ENCODE measurements at places on chromosomes 4 and X.
A peak's percentile ranks its signal among the peaks of the same experiment; 100 is the strongest.

- peak; percentile 50 for DNase-seq
Observed at GRCh38 chr4:25113915-25114904, 46.0 kb downstream of the SEPSECS start.

GRCh38 chr4:102341201-102341600 lies 4.1 kb downstream of the SLC39A8 start:
- no peak for DNase-seq

- DNase-seq: no peak
Observed at GRCh38 chrX:133215017-133215416, 3.1 kb downstream of the TFDP3 start.

- no peak for DNase-seq
Observed at GRCh38 chr4:101421386-101421785, 74.1 kb upstream of the PPP3CA start.

- peak; percentile 31 for DNase-seq
Observed at GRCh38 chr4:119657111-119657611, 28.6 kb upstream of the PDE5A start.

DNA sequence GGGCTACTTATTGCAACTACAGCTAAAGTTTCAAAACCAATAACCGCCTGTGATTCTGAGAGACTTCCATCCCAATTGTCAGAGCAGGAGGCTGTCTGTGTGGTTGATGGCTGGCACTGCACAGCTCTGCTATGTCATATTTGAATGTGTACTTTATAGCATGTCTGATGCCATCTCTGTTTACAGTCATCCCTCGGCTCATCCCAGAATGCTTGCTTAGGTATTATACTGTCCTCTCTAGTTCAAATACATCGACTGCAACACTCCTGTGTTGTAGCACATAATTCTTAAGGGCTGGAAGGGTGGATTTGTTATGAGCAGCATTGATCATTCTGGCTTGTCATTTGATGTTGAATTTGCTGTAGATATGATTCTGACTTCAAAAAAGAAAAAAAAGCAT lies 1617.5 kb upstream of the TENM3 start:
- DNase-seq: no peak

- no peak for DNase-seq
Observed at GRCh38 chr4:172153719-172154118, 340.5 kb downstream of the GALNTL6 start.

DNA sequence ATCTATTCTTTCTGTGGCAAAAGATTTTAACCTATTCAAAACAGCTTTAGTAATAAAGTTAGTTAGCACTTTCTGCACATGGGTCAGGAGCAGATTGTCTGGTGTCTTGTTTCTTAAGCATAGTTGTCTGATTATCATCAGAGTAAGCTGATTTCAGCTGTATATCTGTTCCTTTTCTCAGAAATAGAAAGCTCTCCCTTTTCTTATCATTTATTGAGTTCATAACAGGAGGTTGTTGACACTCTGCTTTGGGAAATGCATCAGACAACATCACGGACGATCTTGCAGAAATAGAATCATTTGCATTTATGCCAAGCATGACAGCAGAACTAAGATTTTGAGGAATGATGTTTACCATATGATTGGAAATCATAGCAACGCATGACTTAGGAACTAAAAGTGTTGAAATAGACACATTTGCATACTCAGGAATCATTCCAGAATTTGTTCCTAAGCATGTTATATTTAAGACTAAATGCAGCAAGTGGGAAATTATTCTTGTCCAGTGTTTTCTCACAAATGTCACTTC lies 66.7 kb downstream of the RBMX2 start:
- DNase-seq: no peak

DNA sequence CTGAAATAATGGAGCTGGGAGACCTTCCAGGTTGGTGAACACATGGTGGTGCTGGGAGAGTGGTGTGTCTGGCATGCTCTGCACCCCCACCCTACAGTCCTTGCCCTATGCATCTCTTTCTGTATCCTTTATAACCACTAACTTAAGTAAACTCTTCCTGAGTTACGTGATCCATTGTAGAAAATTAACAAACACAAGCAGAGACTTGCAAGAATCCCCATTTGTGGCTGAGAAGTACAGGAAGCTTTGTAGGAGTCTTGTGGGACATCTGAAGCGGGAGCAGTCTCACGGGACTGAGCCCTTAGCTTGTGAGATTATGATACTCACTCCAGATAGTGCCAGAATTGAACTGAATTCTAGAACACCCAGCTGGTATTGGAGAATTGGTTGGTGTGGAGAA lies 14.3 kb upstream of the FAM13A start:
- DNase-seq: no peak

GRCh38 chr4:56930638-56931037 lies 22.9 kb downstream of the REST start:
- DNase-seq: no peak

GRCh38 chrX:57528670-57529255 lies 63.0 kb upstream of the ZXDB start:
- DNase-seq: no peak

DNA sequence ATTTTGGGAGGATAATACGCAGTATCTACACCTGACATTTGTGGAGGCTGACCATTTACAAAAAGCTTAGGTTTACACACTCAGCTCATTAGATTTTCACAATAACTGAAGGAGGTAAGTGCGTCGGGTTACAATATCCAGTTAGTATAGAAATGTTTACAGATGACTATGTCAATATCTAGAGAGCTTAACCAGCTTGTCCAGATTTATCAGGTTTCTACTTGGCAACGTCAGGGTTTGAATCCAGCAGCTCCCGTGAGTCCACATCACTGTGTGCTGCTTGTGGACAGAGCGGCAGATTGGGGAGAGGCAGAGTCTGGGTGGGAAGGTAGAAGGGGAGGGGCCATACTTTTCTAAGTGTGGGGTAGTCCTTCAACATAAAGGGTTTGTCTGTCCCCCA lies 28.3 kb downstream of the ARHGAP10 start:
- DNase-seq: no peak

DNA sequence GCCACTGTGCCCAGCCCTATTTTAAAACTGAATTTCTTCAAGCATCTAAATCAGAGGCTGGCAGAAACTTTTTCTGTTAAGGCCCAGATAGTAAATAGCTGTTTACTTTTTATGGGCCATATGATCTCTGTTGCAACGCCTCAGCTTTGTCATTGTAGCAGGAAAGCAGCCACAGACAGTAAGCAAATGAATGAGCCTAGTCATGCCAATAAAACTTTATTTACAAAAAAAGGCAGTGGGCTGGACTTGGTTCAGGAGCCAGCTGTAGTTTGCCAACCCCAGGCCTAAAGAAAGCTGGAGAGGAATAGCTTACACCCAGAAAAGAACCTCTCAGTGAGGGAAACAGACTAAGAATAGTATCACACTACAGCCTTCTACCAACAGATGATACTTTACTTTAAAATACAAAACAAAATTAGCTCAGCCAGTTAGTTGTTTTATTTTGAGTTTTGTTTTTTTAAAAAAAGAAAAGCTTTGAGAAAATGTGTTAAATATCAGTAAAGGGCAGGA lies 25.5 kb downstream of the CHST7 start:
- DNase-seq: no peak

- DNase-seq: no peak
Observed at GRCh38 chr4:40916880-40917279, 167.1 kb downstream of the NSUN7 start.

DNA sequence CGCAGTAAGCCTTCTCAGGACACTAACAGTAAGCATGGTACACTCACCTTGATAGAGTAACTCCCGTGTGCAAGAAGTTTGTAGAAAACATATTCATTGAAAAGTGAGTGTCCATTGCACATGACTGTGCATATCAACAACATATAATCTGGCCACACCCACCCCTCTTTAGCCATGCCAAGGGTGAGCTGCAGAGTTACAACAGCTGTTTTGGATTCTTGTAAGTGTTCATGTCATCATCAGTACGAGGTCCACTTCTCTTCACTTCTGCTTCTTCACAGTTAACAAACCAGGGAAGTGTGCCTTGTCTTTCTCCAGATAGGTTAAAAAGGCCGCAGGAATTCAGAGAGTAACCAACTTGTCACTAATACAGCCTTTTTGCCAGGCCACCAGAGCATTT lies 116.6 kb downstream of the IRF2 start:
- no peak for DNase-seq

GRCh38 chr4:74044677-74045076 lies 6.2 kb upstream of the CXCL3 start:
- DNase-seq: no peak

DNA sequence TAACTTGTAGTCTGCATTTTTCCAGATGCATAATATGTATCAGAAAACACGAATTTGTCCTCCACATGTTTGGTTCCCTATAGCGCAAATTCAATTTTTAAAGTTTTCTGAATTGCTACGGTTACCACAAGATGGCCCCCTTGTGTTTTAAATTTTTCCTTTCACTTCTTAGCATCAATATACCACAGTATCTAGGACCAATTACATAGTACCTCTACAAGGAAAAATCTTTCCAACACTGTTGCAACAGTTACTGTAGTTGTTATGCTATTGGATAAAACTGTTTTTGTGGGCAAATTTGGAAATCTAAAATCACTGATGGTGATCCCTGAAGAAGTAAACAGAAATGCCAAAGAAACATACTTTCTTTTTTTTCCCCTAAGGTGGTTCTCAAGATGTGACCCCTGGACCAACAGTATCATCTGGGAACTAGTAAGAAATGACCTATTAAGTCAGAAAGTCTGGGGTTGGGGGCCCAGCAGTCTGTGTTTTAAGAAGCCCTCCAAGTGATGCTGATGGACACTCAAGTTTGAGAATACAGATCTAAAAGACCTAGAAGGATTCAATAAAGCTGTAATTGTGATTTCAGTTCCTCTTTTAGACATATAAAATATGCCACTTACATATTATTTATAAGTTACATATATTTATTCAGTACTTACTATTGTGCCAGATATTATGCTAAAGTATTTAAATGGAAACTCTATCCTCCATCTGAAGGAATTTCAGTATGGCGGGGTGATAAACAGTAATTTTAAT lies 3.1 kb downstream of the ZGRF1 start:
- DNase-seq: no peak

GRCh38 chrX:139828033-139828432 lies 104.8 kb downstream of the ATP11C start:
- DNase-seq: no peak

- DNase-seq: no peak
Observed at GRCh38 chr4:95409750-95410149, 139.0 kb downstream of the UNC5C start.

GRCh38 chrX:153763298-153763932 lies 634 bp upstream of the PLXNB3 start:
- DNase-seq: no peak

DNA sequence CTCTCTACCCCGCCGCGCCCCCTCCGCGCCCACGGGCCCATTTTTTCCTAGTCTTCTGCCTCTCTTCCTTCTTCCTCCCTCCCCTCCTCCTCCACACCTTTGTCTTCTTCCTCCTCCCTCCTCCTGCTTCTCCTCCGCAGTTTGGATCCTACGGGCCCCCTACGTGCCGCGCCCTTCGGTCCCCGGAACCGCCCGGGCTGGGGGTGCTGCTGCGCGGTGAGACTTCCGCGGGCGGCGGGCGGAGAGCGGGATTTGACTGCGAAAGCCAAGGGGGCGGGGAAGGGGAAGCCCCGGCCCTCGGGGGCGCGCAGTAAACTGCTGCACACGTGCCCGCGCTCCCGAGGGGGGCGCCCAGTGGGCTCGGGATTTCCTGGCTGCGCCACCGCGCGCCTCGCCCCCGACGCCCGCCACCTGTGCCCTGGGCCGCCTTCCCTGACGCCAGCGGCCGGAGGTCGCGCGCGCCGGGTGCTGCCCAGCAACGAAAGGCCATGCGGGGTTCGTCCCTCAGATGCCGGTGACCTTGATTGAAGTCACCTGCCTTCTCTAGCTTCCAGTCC lies 3.3 kb upstream of the NKX3-2 start:
- no peak for DNase-seq

DNA sequence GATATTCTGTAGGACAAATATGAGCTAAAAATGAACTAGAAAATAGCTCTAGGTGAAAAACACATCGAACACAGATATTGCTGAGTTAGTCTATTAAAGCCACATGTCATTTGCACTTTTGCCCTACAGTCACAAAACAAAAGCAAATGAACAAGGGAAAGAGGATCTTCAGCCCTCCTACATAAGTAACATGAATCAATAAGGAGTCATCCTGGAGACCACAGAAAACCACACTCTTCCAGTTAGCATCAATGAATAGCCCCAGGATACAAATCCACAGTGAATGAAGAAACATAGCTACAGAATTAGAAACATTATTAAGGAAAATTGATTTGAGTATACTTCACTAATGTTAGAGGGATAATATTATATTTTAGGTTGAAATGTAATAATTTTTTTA lies 311.4 kb downstream of the MAPK10 start:
- no peak for DNase-seq

- DNase-seq: no peak
Observed at GRCh38 chr4:187929024-187929423, 66.5 kb upstream of the ZFP42 start.

- DNase-seq: peak; percentile 88
Observed at GRCh38 chr4:106287353-106287969, 28.5 kb downstream of the TBCK start.

- no peak for DNase-seq
Observed at GRCh38 chr4:6944301-6945051, 34.9 kb downstream of the TBC1D14 start.

DNA sequence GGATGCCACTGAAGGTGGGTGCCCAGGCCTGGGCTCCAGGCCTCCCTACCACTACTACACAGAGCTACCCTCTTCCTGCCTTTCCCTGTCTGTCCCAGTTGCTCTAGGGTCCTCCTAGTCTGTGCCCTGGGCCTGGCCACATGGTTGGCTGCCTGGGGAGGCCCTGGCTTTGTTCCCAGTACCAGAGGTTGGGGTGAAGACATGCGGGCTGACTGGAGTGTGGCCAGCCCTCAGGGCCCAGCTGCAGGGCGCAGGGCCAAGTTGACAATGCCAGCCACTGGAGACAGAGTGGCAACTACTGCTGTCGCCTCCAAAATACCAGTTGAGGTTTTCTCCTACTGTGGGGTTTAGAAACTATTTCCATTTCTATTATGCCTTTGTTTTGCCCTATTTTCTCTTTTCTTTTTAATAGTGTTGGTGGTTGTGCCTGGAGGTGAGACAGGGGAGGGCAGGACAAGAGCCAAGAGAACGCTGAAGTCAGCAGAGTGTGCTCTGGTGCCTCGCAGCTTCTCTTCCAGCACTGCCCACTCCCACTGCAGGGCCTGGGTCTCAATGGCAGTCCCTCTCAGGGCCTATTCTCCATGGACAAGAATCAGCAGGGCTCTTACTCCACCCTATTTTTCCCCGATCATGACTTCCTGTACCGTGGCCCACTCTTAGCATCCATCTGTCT lies 32.2 kb upstream of the XPNPEP2 start:
- no peak for DNase-seq

DNA sequence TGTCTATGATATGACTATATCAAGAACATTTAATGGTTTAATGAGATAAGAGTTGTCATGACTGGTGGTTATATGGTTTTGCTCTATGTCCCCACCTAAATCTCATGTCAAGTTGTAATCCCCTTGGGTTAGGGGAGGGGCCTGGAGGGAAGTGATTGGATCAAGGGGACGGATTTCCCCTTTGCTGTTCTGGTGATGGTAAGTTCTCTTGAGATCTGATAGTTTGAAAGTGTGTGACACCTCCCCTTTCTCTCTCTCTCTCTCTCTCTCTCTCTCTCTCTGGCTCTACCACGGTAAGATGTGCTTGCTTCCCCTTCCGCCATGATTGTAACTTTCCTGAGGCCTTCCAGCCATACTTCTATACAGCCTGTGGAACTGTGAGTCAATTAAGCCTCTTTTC lies 803.4 kb downstream of the TRIML1 start:
- DNase-seq: no peak

- no peak for DNase-seq
Observed at GRCh38 chrX:15664487-15665444, at the start of gene CLTRN. TSS of gene CLTRN (minus strand) at chrX:15664805. CDS start at chrX:15664775, 30 bp downstream.
